ENCODE measurements at places on chromosomes 12 and 14. TPM values are rescaled to one million over a fixed set of nuclear protein-coding genes. Genes with fewer than 3 reads are reported as not detected.
A peak's percentile ranks its signal among the peaks of the same experiment; 100 is the strongest.

CLEC4E gene
- total RNA-seq: not detected

SLC22A17 gene
- 3.7 TPM for total RNA-seq

SLC4A8 gene
- 67.0 TPM for total RNA-seq

AEBP2 gene
- total RNA-seq: 68.0 TPM

DNA sequence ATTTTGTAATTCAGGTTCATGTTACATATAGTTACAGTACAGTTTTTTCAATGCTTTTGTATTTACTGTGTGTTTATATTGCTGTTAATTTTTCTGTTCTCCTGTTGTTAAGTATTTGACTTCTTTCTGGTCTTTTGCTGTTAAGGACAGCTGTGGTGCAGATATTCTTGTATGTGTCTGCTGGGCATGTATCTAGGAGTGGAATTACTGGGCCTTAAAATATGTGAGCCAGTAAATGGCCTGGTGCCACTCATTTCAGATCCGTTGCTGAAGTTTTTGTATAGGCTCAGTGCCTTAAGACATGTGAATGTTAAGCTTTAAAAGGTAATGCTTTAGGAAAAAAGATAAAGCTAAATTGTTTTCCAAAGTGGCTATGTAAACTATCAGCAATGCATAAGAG is 87.3 kb downstream of the TTLL5 start:
- DNase-seq: no peak

DNA sequence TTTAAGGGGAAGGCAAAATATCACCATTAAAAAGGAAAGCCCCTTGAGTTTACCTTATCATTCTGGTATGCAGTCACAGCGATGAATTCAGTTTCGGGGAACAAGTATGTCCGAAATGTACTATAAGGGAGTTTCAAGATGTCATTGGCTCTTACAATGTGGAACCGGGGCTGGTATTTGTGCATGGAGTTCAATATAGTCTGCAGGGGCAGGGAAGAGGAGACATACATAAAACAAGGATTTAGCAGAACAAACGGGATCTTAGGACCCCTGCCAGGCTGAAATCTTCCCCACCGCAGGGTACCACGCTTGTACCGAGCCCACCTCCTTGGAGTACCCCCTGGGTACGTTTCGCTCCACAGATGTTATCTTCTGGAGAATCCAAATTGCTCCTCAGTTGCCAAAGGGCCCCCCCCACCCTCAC is 4.5 kb downstream of the TBX3 start:
- DNase-seq: no peak

DNA sequence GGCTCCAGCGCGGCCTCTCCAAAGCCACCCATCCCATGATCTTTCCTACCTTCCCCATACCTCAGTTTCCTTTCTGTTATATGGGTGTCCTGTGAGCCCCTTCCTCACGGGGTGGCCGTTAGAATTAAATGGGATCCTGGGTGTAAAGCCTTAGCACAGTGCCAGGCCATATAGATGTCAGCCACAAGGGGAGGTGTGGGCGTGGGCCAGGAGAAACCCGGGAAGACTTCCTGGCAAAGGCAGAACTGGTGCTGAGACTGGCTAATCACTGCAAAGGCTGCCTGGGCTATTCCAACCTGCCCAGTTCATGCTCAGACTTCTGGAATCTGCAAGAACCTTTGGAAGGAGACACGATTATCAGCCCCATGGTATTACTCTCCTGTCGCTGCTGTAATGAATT is 11.0 kb upstream of the NCOR2 start:
- no peak for DNase-seq

- no peak for DNase-seq
Measured at GRCh38 chr12:49874142-49874897, 29.4 kb downstream of the FAIM2 start.

DNA sequence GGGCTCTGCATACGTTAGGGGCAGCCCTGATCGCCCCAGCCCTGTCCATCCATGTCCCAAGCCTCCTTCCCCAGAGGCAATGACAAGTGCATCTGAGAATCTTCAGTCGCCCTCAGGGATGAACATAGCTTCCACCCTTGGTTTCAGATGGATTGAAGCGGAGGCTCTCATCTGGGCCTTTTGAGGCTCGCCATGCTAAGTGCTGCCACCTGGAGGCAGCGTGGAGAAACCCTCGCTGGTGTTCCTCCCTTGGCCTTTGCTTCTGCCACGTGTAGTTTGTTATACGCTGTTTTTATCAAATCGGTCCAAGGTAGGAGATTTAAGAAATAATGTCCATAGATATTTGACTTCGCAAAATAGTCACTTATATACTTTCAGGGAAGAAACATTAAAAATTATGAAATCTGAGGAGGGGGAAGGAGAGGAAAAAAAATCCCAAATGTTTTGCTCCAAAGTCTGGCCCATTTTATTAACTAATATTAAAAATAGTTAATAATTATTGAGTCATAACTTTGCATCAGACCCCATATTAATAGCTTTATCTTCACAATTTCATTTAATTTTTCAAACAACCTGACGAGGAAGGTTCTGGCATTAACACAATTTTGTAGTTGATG is 28.8 kb upstream of the LRRC10 start:
- DNase-seq: peak; percentile 75

DNA sequence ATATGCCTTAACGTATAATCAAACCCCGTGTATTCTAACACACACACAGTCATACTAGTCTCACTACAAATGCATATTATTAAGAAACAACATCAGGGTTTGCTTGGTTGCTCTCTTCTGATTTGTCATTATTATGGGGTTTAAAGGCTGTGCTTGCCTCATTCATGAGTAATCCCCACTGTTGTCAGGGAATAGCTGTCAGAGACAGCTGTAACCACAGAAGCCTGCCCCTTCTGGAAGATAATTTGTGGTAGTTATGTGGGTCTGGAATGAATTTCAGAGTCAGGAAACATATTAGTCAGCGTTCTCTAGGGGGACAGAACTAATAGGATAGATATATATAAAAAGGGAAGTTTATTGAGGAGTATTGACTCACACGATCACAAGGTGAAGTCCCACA is 456.9 kb upstream of the TMEM132C start:
- no peak for DNase-seq

GRCh38 chr12:49983892-49984291 is 11.1 kb downstream of the AQP6 start:
- DNase-seq: no peak

Measured in Caco-2 (cell line).